ENCODE measurements at places on chromosomes 5 and 9. TPM values are rescaled to one million over a fixed set of nuclear protein-coding genes. Genes with fewer than 3 reads are reported as not detected.

The SEMA4D gene
- total RNA-seq: 58.3 TPM

The DPYSL3 gene
- total RNA-seq: 0.40 TPM

The WDR36 gene
- total RNA-seq: 18.5 TPM

The FCN2 gene
- not detected for total RNA-seq

The CCDC69 gene
- total RNA-seq: 0.50 TPM

The FGF18 gene
- 1.1 TPM for total RNA-seq

The CEL gene
- total RNA-seq: 2.7 TPM

The SLC4A9 gene
- total RNA-seq: 0.20 TPM

The TMOD1 gene
- total RNA-seq: 7.1 TPM

Measured in PC-9 (cell line).